Pancreas (tissue), 10 donors: ENCODE measurements at places on chromosomes 4 and X.

DNA sequence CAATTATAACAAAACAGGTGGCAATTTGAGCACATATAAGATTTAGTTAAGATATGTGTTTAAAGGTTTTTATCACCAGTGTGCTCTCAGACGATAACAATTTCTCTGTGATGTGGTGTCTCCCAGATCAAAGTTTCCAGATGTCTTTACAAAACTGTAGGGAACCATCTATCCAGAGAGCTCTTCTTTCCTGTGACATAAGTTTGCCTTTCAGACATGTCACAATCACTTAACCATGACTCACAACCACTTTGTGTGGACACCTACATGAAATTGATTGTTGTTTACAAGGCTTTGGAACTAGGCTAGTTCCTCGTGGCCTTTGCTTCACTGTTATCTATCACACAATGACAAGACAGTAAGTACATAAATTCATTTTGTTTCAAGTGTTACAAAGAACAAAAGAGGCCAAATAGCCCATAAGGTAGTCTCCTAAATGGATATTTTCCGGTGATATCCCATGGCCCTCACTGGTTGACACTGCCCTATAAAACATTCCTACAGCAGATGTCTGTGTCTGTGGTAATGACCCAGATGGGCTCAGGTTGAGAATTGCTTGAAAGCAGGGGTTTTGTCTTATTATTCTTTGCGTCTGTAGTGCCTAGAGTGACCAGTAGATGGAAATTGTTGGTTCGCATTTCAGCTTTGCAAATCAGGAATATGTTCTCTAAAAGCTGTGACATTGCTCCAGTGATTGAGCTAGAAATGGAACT is 297.8 kb upstream of the FAM241A start:
- no peak for DNase-seq
- H3K4me3 ChIP-seq = no peak overlapping the region
- no peaks in the 10 kb centered on the region for H3K27me3 ChIP-seq
- H3K27ac ChIP-seq = no peak overlapping the region
- H3K4me1 ChIP-seq = no peaks in the 10 kb centered on the region

DNA sequence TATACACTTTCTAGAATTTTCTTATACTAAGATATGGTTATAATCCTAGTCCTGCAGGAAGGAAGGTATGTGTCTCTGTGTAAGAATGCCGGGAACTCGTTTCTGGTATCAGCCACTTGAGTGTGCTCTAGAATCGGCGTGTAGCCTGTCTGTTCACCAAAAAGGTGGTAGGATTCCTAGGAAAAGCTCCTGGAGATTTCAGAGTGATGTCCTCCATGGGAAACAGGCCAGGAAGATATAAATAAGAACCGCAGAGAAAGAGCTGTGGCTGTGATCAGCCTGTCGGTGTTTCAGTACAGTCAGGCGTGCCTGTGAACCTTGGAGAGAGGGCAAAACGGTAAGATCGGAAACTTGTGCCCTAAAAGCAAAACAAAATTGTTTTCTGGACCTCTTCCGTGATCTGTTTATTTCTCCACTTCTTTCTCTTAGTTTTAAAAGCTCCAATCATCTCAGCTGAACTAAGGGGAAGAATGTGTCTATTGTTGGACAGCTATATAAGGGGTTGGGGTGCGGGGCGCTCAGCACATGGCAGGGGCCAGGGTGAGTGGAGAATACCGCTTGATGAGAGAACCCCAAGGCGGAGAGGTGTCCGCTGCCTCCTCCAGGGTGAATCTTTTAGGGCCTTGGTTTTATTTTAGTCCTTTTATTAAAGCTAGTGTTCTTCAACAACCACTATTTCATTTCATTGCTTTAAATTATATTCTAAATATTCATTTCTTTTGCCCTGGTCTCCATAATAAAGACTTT is 303.8 kb upstream of the TENM3 start:
- H3K36me3 ChIP-seq = no peaks in the 10 kb centered on the region
- H3K27me3 ChIP-seq = no peaks in the 10 kb centered on the region
- H3K27ac ChIP-seq = no peak overlapping the region

GRCh38 chrX:152926923-152927322 is 29.1 kb downstream of the ZNF185 start:
- H3K27me3 ChIP-seq = no peaks in the 10 kb centered on the region
- H3K4me1 ChIP-seq = no peaks in the 10 kb centered on the region
- no peak for DNase-seq
- H3K27ac ChIP-seq = no peak overlapping the region
- H3K36me3 ChIP-seq = no peaks in the 10 kb centered on the region
- H3K4me3 ChIP-seq = no peak overlapping the region

GRCh38 chr4:140012688-140013486 is 141.1 kb downstream of the MAML3 start:
- no peak overlapping the region for H3K4me3 ChIP-seq
- peaks cover 10% of the 10 kb centered on the region for H3K4me1 ChIP-seq
- H3K27ac ChIP-seq = no peak overlapping the region
- H3K27me3 ChIP-seq = no peaks in the 10 kb centered on the region
- no peaks in the 10 kb centered on the region for H3K36me3 ChIP-seq

DNA sequence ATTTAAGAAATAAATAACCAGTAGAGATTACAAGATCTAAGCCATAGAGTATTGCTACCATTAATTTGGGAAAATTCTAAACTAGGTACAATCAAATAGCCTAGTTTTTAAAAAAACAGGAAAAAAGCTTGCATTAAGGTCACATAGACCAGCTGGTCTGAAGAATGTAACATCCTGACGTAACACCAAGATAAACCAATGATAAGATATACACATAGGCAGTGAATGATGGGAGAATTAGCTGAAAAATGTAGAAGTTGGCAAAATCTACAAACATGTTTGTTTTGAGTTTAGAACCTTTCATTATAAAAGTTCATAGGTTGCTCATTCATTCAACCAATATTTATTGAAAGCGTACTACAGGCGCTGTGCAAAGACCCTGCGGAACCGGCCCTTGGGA is 120.0 kb downstream of the SH3RF1 start:
- no peaks in the 10 kb centered on the region for H3K27me3 ChIP-seq
- no peaks in the 10 kb centered on the region for H3K4me1 ChIP-seq
- no peak overlapping the region for H3K27ac ChIP-seq
- H3K4me3 ChIP-seq = no peak overlapping the region

GRCh38 chr4:100517864-100518341 is at the start of gene EMCN:
EMCN (minus strand) TSS chr4:100518022; CDS start chr4:100517914, 108 bp downstream.
- H3K4me1 ChIP-seq = no peaks in the 10 kb centered on the region
- H3K27ac ChIP-seq = no peak within 1 kb of the TSS
- DNase-seq = no peak

GRCh38 chr4:165604181-165604580 is 225.4 kb downstream of the CPE start:
- no peaks in the 10 kb centered on the region for H3K36me3 ChIP-seq
- H3K27me3 ChIP-seq = no peaks in the 10 kb centered on the region
- no peak for DNase-seq
- H3K27ac ChIP-seq = no peak overlapping the region
- H3K4me3 ChIP-seq = no peak overlapping the region

DNA sequence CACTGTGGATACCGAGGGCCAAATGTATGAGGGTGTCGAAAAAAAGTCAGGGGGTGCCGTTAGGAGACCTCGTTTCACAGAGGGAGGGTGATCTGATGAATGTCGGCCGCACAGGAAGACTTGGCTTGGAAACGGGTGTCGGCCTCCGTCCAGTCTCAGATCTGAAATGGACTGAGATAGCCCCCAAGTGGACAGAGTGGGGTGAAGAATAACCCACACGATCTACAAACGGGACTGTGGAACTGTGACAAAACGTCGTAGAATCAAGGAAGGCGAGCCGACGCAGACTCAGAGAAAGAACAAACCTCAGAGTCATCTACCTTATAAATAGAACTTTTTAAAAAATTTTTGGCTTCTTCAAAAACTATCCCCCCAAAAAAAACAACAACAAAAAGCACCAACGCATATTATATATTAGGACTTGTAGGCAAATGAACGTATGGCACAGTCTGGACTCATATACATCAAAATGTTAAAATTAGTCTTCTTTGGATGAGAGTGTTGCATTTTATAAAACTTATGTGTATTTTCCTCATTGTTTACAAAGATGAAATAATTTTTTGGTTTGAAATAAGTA is 63.8 kb upstream of the IRF2 start:
- no peaks in the 10 kb centered on the region for H3K27me3 ChIP-seq
- no peaks in the 10 kb centered on the region for H3K36me3 ChIP-seq
- peak overlapping the region; percentile 61 for H3K4me3 ChIP-seq
- peak; percentile 86 for DNase-seq
- H3K27ac ChIP-seq = peak overlapping the region; percentile 91

DNA sequence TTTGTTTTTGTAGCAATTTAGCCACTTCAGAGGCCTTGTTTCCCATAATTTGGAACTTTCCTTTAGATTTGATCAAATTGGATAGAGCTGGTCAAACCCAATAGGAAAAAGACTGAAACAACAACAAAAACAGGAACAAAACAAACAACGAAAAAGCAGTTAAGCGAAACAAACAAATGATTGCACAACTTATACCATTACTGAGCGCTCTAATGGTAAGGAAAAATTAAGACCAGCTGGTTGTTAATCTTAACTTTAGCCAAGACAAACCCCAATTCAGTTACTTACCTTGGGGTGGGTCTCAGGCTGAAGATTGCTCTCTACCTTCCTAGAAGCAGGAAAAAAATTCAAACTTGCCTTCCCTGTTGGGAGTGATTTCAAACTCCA is 38.3 kb downstream of the SPCS3 start:
- H3K4me3 ChIP-seq = no peak overlapping the region
- no peak for DNase-seq
- no peaks in the 10 kb centered on the region for H3K4me1 ChIP-seq
- no peak overlapping the region for H3K27ac ChIP-seq

GRCh38 chrX:68045008-68045577 is 388.2 kb downstream of the OPHN1 start:
- H3K36me3 ChIP-seq = no peaks in the 10 kb centered on the region
- no peak for DNase-seq
- no peaks in the 10 kb centered on the region for H3K4me1 ChIP-seq
- H3K27me3 ChIP-seq = no peaks in the 10 kb centered on the region

- H3K4me3 ChIP-seq = no peak overlapping the region
- H3K4me1 ChIP-seq = peaks cover 17% of the 10 kb centered on the region
- H3K27ac ChIP-seq = peak overlapping the region; percentile 34
- H3K27me3 ChIP-seq = no peaks in the 10 kb centered on the region
Observed at GRCh38 chrX:39759526-39760224, 338.1 kb downstream of the BCOR start.

GRCh38 chr4:26204249-26204825 is 116.5 kb upstream of the RBPJ start:
- H3K36me3 ChIP-seq = no peaks in the 10 kb centered on the region
- no peak overlapping the region for H3K4me3 ChIP-seq
- H3K27me3 ChIP-seq = no peaks in the 10 kb centered on the region
- H3K4me1 ChIP-seq = peaks cover 31% of the 10 kb centered on the region
- no peak overlapping the region for H3K27ac ChIP-seq

GRCh38 chr4:68535974-68536373 is 40.1 kb downstream of the UGT2B17 start:
- no peak for DNase-seq
- no peaks in the 10 kb centered on the region for H3K4me1 ChIP-seq
- H3K27me3 ChIP-seq = no peaks in the 10 kb centered on the region
- no peak overlapping the region for H3K4me3 ChIP-seq
- H3K27ac ChIP-seq = no peak overlapping the region

GRCh38 chr4:25821899-25822298 is 40.9 kb downstream of the SEL1L3 start:
- no peaks in the 10 kb centered on the region for H3K4me1 ChIP-seq
- DNase-seq = no peak
- H3K27me3 ChIP-seq = no peaks in the 10 kb centered on the region

- no peak for DNase-seq
- H3K27ac ChIP-seq = no peak overlapping the region
- H3K27me3 ChIP-seq = peaks cover 13% of the 10 kb centered on the region
Observed at GRCh38 chr4:41883988-41884734, 51.1 kb upstream of the TMEM33 start.

DNA sequence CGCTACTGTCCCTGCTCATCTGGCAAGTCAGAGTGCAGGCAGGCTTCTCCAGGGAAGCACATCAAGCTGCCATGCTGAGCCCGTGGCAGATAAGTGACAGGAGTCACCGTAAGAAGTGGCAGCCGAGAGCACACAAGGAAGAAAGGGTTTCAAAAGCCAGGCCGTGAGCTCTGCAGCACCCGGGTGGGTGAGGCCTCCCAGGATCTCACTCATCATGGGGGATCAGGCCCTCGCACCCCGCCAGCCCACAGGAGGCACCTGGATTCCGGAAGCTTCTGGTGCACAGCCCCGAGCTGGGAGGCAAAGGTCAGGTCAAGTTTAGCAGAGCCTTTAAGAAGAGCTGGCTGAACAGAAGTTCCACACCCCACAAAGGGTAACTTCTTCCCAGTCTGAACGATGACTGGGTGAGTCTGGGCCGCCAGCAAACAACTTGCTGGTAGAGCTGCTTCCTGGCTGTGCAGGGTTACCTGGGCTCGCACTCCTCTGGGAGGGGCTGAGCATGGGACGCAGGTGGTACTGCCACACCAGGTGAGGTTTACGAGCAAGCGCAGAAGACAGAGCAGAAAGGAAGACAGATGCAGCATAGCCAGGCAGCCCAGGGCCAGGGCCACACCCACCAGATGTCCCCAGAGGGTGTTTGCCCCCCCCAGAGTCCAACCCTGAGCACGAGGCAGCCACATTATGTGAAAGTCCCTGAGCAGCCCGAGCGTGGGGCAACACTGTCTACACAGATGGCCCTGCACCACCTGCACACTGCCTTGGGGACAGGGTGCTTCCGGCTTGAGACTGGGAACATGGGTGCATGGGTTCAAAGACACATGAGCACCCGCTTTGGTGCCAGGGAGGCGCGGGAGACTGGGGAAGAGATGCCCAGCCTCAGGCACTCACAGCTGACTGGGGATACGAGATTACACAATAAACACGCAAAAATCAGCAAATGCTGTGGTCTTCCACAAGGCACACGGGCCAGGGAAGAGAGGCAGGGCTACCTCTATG is 7.7 kb downstream of the CCNQ start:
- no peak overlapping the region for H3K4me3 ChIP-seq
- H3K27me3 ChIP-seq = no peaks in the 10 kb centered on the region

- H3K4me3 ChIP-seq = no peak overlapping the region
- no peak overlapping the region for H3K27ac ChIP-seq
- no peaks in the 10 kb centered on the region for H3K36me3 ChIP-seq
- H3K27me3 ChIP-seq = no peaks in the 10 kb centered on the region
- no peak for DNase-seq
Observed at GRCh38 chr4:130147641-130148040, 1051.7 kb downstream of the C4orf33 start.

GRCh38 chr4:30256116-30256832 is 463.9 kb upstream of the PCDH7 start:
- no peaks in the 10 kb centered on the region for H3K36me3 ChIP-seq
- H3K4me3 ChIP-seq = no peak overlapping the region
- no peaks in the 10 kb centered on the region for H3K4me1 ChIP-seq
- no peak for DNase-seq

DNA sequence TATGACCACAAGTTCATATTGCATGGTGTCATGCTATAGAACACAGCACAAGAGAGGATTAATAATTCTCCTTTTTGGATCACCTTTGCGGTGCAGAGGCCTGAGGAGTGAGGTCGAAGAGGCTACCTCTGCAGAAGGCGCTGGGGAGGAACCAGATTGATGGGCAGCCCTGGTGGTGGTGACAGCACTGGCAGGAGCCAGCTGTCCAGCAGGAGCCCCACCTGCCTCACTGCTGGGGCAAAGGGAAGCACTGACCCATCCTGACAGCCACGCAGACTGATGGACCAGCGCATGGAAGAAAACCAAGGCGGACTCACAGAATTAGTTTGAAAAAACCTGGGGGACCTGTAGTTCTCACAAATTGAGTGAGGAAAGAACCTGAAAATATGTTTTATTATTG is 50.9 kb downstream of the COX18 start:
- no peaks in the 10 kb centered on the region for H3K4me1 ChIP-seq
- no peak overlapping the region for H3K4me3 ChIP-seq
- no peak overlapping the region for H3K27ac ChIP-seq
- H3K27me3 ChIP-seq = no peaks in the 10 kb centered on the region

- no peak for DNase-seq
- H3K36me3 ChIP-seq = no peaks in the 10 kb centered on the region
- no peaks in the 10 kb centered on the region for H3K27me3 ChIP-seq
- H3K27ac ChIP-seq = no peak overlapping the region
Observed at GRCh38 chr4:174318829-174319764, 35.4 kb downstream of the CEP44 start.
